ENCODE measurements at places on chromosomes 6 and 20.

DNA sequence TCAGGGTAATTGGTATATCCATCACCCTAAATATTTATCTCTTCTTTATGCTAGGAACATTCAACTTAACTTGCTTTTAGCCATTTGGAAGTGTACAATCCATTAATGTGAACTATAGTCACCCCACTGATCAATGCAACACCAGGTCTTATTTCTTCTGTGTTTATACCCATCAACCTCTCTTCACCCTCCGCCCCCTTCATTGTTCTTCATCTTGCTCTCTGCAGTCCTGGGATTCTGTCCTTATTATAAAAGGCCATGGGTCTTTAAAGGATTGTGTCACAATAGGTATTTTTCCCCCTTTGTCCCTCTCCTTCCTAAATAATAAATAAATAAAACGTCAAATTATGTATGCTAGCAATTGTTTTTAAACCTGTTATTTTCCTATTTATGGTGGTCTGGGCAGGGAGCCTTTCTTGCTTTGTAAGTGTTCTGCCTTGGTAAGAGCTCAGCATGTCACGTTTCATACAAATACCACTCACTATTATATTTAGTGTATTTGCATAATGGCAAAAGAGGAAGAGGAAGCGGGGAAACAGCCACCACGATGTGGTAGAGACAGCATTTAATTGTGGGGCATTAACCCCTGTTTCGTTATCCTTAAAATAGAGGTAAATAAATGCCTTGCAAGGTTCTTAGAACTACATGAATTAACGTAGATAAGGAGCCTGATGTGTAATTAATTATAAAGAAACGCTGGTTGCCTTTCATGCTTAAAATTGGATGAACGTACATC, 1.9 kb downstream of the ABRACL start:
- no peak for DNase-seq

- DNase-seq: no peak
Measured at GRCh38 chr6:105793130-105793529, 293.0 kb upstream of the PRDM1 start.

DNA sequence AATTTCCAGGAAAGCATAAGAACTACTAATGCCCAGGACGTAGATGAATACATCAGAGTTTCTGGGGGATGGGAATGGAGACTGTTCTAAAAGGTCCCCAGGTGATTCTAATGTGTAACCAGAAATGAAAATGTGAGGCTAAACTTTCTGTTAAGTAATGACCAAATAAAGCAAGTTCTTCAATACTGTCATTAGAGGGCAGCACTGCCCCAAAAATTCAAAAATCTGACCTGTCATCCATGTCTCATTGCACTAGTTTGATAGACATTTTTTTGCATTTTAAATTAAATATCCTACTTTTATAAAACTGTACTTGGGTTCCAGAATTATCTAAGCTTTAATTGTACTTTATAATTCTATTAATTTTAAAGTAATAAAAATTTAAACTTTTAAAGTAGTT, 94.9 kb downstream of the RFX6 start:
- DNase-seq: no peak

DNA sequence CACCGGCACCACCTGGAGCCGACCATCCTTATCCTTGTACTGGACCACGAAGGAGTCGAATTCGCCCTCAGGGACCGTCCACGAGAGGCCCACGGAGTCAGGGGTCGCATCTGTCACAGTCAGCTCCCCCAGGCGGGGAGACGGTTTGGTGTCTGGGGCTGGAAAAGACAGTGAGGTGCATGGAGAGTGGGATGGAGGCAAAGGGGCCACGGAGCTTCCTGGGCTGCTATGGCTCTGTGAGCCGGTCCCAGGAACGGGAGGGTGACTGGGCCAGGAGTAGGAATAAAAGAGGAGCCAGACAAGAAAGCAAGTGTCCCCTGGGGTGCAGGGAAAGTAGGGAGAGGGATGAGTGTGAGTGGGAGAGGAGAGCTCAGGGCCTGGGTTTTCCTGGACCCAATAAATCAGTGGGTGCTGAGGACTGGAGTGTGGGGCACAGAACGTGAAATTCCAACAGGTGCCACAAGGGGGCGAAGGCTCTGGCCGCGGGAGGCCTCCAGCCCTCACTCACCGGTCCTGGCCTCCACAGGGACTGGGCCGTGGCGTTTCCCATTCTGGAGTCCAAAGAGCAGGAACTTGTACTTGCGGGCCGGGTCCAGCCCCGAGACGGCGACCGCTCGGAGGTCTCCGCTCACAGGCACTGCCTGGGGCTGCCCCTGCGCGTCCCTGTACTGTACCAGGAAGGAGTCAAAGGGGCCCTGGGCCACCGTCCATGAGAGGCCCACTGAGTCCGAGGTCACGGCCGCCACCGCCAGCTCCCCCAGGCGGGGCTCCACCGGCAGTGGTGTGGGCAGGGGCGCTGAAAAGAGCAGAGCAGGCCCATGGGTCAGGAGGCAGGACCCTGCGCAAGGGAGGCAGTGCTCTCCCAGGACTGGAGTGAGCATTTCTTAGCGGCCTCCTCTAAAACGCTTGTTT, 9.9 kb downstream of the CYP21A2 start:
- peak; percentile 49 for DNase-seq

GRCh38 chr6:122647765-122648164, 37.6 kb downstream of the PKIB start:
- DNase-seq: no peak

- DNase-seq: no peak
Measured at GRCh38 chr20:10739134-10739533, 65.3 kb upstream of the JAG1 start.

- DNase-seq: no peak
Measured at GRCh38 chr6:44113414-44113813, 13.8 kb downstream of the MRPL14 start.

DNA sequence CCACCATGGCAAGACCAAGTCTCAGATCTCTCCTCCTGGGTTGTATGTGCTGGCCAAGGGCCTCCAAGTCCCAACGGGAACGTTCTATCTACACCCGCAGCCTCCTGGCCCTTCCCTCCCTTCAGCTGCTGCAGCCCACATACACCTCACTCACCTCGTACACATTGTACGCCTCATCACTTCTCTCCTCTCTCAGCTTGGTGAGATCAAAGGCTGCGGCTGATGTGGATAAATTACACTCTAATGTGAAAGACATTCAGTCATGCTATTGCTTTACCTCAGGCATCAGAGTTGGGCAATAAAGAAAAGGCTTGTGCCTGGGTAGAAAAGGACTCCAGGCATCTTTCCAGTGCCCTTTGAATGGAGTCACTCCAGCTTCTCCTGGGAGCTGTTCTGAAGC, 135.3 kb upstream of the FOXQ1 start:
- no peak for DNase-seq

DNA sequence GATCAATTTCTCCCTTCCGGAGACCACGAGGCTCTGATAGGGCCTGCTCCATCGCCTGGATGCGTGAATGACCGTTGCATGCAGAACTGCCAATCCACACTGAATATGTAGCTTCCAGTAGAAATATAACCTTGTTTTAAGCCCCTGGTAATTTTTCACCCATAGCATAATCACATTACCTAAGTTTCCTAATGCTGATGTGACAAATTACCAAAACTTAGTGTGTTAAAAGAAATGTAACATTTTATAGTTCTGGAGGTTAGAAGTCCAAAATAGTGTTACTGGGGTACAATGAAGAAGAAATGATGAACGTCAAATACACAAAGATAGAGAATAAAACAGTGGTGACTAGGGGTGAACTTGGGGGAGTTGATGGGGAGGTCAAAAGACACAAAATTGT, 22.0 kb upstream of the SIRPD start:
- no peak for DNase-seq

GRCh38 chr20:59729506-59729905, 125.2 kb downstream of the PHACTR3 start:
- no peak for DNase-seq

DNA sequence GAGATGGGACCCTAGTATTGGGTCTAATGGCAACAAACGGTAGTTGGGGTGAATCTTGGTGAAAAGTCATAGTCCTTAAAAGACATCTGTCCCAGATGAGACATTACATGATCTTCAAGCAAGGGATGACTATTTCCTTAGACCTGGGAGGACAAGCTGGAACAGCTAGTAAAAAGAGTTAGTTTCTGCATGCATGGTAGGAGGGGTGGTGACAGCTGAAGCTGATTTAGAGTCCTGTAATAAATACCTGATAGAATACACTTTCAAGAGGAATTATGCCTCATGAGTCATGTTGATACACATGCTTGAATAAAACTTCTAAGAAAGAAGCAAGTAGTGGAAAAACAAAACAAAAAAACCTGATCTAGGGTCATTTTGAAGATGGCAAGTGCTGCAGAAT, 247.4 kb downstream of the CD109 start:
- no peak for DNase-seq

DNA sequence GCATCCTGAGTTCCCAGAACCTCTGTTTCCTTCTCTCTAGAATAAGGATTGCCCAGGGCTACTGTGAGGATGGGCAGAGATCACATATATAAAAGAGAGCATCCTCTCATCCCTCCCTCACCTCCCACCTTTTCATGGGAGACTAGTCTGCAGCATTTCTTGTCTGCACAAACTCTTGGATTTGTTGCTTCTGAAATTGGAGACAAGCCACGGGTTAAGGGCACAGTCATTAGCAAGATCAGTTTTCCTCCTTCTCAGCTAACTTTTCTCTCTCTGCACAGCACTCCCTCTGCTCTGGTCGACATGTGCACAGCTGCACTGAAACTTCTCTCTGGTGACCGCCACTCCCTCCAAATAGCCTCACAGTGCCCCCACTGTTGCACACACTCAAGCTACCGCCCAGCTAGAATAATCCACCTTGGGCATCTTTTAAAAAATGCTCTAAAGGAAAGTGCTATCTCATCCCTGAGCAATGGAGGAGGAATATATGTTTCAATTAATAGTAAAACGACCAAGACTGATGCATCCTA, 50.9 kb upstream of the DUSP22 start:
- no peak for DNase-seq

DNA sequence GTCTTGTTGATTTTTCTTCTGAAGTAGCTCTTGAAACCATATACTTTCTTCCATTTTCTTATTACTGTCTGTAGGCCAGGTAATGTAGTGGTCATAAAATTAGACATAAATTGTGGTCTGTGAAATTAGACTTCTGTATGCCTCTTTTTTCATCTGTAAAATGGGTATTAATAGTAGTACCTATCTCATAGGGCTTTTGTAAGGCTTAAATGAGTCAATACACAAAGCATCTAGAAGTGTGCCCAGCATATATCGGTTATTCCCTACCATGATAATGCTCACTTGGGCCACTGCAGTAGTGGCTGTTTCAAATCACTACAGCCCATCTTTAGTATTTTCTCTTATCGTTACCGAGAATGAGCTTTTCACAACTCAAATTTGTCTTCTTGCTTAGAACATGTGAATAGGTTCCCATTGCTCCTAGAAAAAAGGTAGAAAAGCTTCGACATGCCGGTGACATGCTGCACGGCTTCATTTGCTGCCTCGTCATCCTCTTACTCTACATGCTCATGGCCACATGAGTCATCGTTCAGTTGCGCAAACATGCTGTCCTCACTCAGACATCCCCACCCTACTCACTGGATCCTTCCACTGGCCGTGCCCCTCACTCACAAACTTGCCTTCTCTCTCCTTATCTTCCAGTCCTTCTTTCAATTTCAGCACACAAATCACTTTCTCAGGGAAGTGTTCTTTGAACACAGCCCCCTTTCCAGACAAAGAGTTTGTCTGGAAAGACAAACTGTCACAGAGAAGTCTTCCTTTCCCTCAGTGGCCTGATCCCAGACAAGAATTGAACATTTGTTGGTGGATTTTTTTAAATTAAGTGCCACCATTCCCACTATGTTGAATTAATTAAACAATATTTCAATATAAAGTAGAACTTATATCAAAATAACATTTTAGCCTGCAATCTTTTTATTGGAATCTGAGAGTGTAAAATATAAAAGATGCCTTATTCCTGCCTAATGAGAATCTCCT, 32.2 kb upstream of the ERVFRD-1 start:
- DNase-seq: peak; percentile 50

- no peak for DNase-seq
Measured at GRCh38 chr6:52285177-52286068, 881 bp upstream of the MCM3 start.

DNA sequence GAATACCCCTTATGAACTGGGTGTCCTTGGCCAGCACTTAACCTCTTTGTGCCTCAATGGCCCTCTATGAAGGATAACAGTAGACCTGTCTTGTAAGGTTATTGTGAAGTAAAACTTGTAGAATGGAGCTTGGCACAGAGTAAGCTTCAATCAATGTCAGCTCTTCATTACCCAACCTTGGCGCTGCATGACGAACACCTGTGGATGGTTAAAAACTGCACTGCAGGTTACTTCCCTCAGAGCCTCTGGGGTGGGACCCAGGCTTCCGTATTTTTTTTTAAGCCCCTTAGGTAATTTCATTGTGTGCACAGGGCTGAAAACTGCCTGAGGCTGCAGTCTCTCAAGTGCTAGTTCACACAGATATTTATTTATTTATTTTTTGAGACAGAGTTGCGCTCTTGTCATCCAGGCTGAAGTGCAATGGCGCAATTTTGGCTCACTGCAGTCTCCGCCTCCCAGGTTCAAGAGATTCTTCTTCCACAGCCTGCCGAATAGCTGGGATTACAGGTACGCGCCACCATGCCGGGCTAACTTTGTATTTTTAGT, 42.8 kb upstream of the SLC23A2 start:
- DNase-seq: no peak

DNA sequence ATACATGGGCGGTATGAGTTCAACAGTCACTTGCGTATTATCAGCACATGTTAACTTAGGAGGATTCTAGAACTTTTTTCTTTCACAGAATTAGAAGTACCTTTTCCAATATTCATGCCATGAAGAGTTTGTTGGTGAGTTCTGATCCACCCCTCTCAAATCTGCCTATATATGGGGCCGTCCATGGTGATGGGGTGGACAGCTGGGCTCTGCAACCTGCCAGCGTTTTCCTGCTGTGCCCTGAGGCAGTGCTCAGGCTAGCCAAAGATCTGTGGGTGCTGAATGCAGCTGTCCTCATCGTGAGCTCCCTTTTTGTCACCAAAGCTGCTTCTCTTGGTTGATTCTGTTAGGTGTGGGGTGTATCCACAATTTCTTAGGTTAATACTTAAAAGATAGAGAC, 88.7 kb downstream of the THBS2 start:
- DNase-seq: peak; percentile 40

DNA sequence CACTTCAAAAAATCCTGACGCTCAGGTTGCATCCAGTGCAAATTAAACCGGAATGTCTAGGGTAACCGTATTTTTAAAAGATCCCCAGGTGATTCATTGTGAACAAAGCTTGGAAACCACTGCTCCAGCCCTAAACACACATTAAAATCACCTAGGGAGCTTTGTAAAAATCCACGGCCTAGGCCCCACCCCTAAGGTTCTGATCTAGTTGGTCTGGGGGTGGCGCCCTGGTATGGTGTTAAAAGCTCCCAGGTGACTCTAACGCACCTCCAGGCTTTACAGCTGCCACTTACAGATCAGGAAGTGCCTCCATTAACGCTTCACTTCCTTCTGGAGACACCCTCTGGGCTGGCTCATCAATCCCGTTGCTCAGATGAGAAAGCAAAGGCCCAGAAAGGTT, 92.2 kb downstream of the GRM4 start:
- no peak for DNase-seq

DNA sequence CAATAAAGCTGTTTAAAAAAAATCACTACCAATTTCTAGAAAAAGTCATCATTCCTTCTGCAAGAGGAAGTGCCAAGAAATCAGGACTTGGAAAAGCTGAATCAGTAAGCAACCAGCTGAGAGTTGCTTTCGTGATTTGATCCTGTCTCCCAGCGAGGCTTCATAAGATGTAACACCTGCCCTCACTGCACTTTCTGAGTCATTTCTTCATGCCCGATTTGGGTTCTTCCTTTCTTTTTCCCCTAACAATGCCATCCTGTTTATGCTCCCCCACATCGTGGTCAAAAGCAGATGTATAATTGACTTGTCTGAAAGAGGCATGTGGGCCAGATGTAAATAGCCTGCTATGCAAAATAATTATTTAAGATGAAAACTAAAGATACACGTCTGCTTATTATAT, 52.1 kb downstream of the RIPOR2 start:
- peak; percentile 32 for DNase-seq
